NCI-H226 (cell line): ENCODE measurements at places on chromosomes 2 and 18.

DNA sequence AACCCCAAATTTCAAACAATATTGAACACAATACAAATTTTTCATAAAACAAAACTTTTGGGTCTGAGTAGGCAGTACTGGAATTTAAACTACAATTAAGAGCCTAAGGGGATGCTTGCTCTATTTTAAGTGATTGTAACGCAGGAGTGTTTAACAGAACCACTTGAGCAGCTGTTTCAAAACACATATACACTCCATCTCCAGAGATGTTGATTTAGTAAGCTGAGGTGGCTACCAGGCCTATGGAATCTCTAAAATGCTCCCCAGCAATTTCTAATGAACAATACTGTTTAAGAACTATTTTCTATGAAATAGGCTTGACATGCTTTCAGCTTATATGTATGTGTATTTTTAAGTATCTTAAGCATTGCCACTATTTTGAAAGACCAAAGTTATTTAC is 58.5 kb downstream of the SP3 start:
- no peak for DNase-seq

- no peak for DNase-seq
These were observed 35.5 kb upstream of the TAF1B start for GRCh38 chr2:9807555-9808305.

- no peak for DNase-seq
These were observed 61.3 kb upstream of the CSRNP3 start for GRCh38 chr2:165408186-165408585.

DNA sequence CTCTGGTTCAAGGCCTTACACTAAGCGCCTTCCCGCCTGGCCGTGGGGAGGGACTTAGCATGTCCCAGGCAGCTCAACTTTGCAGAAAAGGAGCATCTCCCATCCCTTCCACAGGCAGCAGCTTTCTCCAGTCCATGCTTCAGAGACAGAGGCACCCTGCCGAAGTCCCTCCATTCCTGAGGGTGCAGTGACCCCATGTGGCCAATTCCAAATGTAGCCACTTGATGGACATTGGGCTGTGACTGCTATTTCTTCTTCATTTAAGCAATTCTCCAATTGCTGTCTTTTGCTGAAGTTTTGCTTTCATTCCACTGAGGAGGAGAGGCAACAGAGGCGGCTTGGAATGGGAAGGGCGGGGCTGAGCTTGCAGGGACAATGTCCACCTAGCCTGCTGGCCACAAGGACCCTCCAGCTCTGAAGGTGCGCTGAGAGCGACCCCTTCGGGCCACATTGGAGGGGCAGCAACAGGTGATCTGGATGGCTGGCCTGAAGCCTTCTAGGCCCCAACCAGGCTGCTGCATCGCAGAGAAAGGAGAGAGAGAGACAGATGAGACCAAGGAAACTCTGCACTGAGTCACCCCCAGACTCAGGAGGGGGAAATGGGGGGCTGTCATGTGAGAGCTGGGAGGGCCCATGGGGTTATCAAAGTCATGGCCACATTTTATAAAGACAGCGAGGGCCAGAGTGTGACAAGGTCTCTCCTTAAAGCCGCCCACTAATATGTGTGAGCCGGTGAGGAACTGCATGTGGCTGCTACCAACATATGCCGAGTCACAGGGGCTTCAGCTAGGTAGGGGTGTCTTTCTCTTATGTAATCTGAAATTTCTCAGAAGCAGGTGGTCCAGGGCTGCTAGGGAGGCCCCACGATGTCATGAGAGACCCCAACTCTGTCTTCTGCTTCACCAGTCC is 61.3 kb downstream of the LONRF2 start:
- DNase-seq = peak; percentile 63

- DNase-seq = no peak
These were observed 98.1 kb upstream of the RGPD4 start for GRCh38 chr2:107728586-107728985.

DNA sequence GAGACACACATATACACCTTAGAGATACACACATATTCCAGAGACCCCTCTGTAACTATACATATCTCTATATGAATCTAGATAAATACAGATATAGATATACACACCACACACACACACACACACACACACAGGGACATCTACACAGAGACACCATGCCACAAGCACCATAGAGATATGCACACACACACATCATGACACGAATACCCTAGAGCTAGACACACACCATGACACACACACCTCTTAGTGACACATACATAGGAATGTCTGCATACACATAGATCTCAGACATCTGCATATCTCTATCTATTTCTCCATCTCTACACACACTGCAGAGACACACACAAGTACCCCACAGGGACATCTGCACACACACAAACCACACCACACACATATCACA is 270.0 kb downstream of the CYRIA start:
- no peak for DNase-seq

GRCh38 chr18:42611134-42611533 is 504.4 kb downstream of the RIT2 start:
- DNase-seq = no peak

DNA sequence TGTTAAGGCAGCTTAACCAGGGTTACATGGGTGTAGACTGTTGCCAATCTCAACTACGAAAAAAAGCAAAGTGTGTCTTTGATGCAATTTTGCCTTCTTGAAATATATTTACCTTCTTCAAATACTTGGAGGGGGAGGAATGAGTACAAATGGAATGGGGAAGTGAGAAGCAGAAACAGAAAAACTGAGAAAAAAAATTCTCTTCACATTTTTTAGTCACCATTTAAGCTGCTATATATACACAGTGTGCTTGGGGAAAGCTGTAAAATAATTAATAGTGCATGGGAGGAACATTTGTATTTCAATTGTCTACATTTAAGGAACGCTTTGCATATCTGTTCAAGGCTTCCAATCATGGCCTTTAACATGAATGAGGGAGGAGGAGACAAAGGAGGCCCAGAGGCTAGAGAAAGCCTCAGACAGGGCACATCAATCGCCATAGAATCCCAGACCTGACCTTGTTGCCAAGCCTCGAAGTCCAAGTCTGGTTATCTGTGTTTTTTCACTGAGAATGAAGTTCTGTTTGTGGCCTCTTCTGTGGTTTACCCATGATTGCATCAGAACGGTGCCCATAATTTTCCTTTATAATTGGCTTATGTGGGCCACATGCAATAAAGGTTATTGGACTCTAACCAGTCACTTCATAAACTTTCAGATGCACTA is 158.6 kb downstream of the PIK3C3 start:
- DNase-seq = no peak

GRCh38 chr2:159226059-159226461 is 60.4 kb downstream of the WDSUB1 start:
- peak; percentile 22 for DNase-seq

DNA sequence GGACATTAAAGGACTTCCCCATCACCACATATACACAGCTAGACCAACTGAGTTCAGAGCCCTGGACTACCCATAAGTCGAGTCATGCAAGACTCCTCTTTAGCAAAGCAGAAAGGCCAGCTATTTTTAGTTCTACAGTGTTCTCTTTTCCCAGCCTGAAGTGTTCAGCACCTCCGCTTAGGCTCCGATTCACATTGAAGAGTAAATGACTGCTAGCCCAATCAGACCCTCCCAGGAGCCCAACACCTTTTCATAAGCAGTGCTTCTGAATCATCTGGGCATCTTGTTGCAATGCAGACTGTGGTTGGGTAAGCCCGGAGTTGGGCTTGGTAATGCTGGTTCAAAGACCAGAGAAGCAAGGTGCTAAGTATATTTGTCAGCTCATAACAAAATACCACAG is 138.6 kb upstream of the MSH6 start:
- DNase-seq = no peak
